ENCODE measurements at places on chromosomes 7 and 10.

DNA sequence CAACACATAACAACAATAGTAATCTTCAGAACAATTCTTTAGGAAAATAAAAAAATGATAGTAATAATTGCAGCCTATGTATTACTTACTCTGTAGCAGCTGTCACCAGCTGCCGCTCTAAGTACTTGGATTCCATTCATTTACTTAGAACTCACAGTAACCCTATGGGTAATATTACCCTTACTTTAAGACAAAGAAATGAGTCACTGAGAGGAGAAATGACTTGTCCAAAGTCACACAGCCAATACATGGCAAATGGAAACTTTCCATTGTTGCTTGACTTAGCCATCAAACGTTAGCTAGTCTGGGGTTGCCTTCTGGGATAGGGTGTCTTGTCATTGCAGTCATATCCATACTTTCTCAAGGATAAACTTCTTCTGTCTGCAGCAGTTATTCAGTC lies 3.6 kb downstream of the CCNY start:
- DNase-seq: no peak

- no peak for DNase-seq
Observed at GRCh38 chr10:63464402-63465292, 1.1 kb downstream of the JMJD1C start.

- no peak for DNase-seq
Observed at GRCh38 chr10:34859170-34859569, 44.1 kb upstream of the PARD3 start.

DNA sequence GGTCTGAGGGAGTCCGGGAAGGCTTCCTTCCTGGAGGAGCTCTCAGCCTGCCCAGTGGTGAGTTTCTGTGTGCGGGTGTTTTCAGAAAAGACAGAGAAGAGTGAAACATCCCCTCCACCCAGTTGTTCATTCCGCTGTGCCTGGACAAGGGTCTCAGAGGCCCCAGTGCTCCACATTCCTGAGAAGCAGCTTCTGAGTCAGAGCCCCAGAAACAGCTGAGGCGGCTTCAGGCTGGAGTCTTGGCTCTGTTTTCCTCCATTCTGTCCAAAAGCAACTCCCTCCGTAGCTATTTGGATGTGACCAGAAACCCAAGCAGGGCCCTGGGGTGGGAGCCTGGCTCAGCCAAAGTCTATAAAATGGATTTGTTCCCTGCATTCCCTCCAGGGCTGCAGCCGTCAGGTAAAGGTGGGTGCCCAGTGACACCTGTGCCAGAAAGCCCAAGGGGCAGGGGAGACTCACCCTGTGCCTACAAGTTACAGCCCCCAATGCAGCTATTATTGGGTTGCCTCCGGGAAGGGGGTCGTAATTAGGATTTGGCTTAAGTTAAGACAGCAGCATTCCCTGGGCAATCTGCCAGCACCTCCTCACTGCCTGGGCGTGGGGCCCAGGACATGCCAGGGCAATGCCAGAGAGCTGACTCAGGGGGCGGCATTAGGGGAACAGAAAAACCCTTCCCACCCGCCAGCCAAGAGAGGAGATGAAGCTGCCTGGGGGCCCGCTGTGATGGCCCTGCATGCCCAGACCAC lies 13.1 kb upstream of the CAMK2G start:
- DNase-seq: peak; percentile 59

- DNase-seq: no peak
Observed at GRCh38 chr10:42969909-42970308, 107.0 kb upstream of the RET start.

DNA sequence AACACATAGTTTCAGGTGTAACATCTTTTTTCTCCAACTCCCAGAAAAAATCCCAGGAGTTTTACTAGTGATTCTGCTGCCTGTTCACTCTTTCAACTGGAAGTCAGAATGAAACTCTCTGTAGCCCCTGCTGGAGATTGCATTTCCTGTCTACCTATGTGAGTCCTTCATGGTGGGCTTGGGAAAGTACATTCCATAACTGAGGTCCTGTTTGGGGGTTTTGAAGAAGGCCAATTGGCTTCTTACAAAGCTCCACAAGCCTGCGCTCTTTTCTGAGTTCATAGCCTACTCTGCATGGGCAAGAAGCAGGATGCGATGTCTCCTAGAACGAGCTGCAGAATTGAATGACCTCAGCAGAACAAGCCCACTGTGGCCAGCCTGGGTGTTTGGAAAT lies 86.7 kb downstream of the LYZL2 start:
- no peak for DNase-seq

- DNase-seq: no peak
Observed at GRCh38 chr7:11130012-11130411, 156.3 kb downstream of the PHF14 start.

DNA sequence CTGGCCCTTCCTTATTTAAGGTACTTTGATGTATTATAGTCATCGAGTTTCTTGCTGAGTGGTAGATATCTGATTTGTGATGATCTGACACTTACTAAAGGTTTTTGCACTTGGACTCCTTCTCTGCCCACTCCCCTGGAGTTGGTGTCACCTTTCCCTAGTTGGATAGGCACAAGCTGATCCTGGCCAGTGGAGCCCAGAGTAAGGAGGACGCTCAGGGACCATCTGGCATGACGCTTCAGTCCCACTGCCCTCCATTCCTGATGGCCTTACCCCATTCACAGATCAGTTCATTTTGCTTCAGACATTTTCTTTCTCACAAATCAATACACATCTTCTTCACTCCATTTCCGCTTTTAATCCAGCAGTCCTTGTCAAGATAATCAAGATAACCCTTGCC lies 20.1 kb downstream of the ASB15 start:
- DNase-seq: no peak

- no peak for DNase-seq
Observed at GRCh38 chr10:59682986-59683937, 26.4 kb downstream of the SLC16A9 start.

All from D341Med (cell line).